Frontal cortex (tissue), 4 donors: ENCODE measurements at places on chromosomes 4 and X.

DNA sequence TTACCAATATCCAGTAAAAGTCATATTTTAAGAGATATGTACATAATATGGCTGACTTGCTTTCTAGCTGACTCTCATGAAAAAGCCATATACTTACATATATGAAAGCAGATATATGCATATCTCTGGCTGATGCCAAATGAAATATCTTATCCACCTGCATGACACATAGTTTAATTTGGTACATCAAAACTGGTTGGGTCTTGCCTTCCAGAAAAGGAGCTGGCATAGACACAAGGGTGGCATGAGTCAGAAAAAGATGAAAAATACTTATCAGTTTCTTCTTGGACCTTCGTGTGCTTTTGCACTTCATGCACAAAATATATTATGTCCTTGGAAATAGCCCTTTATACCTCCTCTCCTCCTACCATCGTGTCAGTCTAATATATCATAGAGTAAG is 32.1 kb downstream of the TIGD4 start:
- DNase-seq = no peak

GRCh38 chr4:158371158-158371557 is 150.5 kb upstream of the RXFP1 start:
- DNase-seq = no peak

GRCh38 chr4:101850698-101851097 is 60.2 kb downstream of the BANK1 start:
- no peak for DNase-seq

DNA sequence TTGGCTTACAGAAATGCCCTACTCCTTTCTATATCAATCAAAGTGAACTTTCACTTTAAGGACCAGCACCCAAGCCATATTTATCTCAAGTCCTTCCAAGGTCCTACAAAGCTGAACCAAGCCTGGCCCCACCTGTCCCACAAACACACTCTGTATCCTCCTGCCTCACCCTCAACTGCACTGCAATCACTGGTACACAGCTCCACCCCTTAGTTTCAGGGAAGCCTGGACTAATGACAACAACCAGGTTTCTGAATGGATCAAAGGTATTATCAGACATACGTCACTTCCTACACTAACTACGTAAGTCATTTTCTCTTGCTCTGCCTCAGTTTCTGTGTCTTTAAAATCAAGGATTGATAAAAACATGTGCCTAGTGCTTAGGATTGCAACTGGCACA is 205.6 kb upstream of the HS3ST1 start:
- DNase-seq = no peak

DNA sequence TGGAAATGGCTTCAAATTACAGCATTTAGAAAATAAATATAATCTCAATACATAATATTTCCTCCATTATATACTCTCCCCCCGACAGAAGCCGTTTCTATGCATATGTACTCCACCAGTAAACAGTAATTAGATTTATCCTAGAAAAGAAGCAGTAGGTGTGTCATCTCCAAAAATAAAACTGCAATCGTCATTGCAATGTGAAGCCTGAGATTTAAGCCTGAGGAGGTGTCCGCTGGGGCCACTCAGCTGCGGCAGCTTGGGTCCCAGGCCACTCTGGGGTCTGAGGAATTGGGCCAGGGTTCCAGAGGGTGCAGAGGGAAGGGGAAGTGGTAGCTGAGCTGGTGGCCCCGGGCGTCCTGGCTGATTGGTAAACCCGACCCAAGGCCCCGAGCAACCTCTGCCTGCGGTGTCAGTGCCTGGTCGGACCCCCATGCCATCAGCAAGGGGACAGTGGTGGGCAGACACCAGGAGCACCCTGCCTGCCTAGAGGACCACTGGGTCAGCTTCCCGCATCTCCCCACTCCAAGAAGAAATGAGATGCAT is 7.8 kb upstream of the MXD4 start:
- no peak for DNase-seq

- no peak for DNase-seq
Observed at GRCh38 chrX:95791876-95792275, 892.8 kb upstream of the DIAPH2 start.

GRCh38 chr4:57405359-57405758 is 295.2 kb upstream of the IGFBP7 start:
- no peak for DNase-seq

GRCh38 chr4:122692641-122693520 is 39.6 kb upstream of the BBS12 start:
- no peak for DNase-seq

GRCh38 chrX:48999030-48999429 is 3.0 kb downstream of the GRIPAP1 start:
- DNase-seq = no peak

DNA sequence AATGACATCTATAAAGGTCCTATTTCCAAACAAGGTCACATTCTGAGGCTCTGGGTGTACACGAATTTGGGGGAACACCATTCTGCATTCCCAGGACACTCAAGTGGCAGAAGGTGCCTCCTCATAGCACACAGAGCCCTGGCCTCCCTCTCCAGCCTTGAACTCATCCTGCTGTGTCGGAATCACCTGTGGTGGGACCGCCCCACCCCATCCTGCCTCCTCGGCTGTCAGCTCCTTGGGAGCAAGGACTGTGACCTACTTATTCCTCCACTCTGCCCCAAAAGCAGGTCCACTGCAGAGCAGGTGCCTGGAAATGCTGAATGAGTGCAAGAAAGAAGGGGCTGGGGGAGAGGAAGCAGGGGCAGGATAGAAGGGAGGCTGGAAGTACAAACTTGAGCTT is 33.5 kb downstream of the HTRA3 start:
- no peak for DNase-seq

DNA sequence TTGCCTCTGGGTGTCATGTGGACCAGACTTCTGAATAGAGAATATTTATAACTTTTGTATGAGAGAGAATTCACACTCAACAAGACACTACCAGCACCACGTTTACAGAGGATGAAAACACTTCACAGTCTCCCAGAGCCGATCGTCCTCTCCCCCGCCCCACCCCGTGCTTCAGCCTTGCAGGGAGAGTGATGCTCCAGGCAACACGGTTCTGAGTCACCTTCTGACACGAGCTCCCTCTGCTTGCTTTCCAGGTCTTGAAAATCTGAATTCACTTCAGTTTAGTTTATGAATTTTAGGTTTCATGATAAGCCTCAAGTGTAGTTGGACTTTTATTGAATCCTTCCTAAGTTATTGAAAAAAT is 59.8 kb downstream of the CPLX1 start:
- no peak for DNase-seq

GRCh38 chrX:21837056-21837455 is 2.4 kb upstream of the MBTPS2 start:
- DNase-seq = no peak

DNA sequence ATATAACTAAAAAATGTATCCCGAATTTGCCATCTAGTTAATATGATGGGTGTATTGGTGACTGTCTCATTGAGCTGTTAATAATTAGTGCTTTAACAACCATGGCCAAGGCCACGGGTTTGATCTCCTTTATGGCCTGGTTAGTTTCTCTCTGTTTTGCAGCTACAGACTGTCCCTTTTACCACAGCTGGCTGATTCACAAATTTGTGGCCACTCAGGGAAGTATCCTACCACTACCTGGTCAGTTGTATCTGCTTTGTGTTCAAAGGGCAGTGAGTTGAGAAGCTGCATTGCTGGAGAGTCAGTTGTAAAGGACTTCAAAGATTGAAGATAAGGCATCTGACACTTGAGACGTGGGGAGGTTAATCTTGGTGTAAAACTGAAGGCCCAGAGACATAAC is 219.1 kb upstream of the BMP3 start:
- DNase-seq = no peak
